Activated CD4-positive, CD25-positive, alpha-beta regulatory T cell treated with anti-CD3 and anti-CD28 coated beads, Interleukin-2, amount 50 U/mL, for 72 hours (primary cell): ENCODE measurements at places on chromosomes 5 and 9.

GRCh38 chr9:91837981-91838731, 111.9 kb downstream of the ROR2 start:
- DNase-seq = no peak

DNA sequence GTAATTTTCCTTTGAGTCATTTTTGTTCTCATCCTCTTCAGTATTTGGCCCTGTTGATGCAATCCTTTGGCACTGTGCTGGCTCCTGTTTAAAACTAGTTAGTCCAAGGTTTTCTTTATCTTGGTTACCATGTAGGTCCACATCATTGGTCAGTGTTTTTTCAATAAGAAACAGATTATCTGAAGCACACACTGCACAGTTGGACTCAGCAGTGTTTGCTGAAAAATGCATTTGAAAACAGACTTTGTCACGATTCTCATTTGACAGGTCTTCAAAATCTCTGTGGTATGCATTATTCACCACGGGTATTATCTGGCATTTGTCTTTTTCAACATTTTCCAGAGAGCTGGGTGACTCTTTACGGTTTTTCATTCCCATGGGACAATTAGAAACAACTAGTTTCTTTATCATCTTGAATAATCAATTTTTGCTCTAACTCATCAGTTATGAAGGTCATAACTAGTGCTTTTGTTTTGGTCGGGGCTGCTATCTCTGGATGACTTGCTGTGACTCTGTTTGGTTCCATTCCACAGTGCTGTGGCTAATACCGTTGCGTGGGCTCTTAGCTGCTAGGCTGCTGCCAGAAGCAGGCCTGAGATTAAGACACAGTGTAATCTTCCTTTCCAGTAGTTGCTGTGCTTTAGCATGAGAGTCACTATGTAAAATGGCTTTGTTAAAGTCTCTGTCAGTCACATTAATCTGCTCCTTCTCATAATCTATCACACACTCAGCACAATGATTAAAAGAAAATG, 36.2 kb downstream of the NUDT12 start:
- no peak for DNase-seq

DNA sequence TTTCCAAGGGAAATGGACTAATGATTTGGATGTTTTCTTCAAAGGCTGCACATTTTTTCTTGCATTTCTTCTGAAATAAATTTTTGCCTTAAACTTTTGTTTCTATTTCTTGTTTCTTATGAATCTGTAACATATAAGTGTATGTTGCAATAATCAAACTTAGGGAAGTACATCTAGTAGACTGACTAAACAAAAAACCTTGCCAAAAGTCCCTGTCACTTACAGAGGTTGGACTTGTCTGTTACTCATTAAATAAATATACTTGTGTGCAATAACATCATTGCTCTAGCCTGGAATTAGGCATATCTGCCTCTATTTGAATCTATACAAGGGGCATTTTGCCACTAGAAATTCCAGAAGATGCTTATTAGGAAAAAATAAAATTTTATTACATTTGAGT, 56.6 kb downstream of the C6 start:
- DNase-seq = no peak

- no peak for DNase-seq
Observed at GRCh38 chr9:98997604-98998003, 53.9 kb downstream of the COL15A1 start.

DNA sequence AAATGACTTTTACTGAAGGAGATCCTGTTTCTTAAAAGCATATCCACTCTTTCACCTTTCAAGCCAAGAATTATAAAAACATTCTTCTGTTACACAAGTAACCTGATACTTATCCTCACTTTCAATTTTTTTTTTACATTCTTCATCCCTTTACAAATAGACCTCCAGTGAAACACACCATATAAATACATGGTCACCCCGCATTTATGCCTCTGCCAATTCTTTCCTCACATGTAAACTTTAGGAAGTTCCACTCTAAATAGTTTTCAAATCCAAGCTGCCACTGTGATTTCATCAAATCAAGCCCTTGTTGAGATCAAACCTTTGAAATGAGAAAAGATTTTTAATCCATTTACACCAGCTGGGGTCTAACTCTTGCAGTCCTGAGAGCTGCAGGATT, 40.0 kb downstream of the GAS1 start:
- DNase-seq = no peak

DNA sequence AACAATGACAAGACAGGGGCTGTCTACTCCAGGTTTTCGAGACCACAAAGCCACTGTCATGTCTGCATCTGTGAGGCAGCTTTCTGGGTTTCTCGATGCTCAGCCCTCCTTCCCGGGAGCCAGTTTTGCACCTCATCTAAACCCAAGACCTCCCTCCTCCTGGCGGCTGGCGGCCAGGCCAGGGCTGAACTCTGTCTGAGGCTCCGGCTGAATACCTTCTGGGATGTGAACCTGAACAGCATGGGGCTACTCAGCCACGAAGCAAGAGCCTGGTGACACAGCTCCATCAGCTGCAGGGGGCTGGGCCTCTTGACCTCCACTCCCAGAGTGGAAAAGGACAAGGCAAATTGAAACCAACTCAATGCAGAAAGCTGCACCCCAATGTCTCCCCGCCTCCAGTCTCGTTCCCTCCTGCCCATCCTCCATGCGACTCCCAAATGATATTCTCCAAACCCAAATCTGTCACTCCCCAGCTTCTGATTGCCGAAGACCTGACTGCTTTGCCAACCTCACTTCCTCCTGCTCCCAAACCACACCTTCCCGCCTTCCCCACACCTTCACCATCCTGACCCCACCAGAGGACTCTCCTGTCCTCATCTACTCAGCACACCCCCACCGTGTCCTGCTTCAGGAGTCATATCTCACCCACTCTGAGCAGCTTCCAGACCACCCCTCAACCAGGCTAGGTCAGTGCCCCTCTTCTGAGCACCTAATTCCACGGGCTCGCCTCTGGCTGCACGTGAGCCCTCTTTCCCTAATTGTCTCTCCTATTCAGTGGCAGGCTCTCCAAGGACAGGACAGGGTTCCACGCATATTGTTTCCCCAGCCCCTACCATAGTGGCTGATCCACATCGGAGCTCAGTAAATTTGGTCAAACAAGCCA, 4.5 kb downstream of the ANKS6 start:
- DNase-seq = no peak

DNA sequence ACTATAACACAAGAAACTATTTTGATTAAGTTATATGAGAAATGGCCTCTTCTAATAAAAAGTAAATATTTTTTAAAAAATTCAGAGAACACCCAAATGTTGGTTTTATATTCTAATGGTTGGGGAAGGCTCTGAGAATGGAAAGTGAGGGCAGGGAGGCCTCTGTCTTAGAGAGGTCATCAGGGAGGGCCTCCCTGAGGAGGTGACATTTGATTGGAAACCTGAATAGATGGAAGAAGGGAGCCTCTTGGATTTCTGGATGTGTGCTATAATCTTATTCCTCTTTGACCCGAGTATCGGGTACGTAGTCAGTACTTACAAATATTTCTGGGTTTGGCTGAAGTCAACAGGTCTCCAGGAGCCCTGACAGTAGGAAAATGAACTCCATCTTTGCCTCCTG, 26.1 kb upstream of the GRPEL2 start:
- DNase-seq = no peak

- DNase-seq = no peak
Observed at GRCh38 chr5:14125262-14125661, 17.9 kb upstream of the TRIO start.

DNA sequence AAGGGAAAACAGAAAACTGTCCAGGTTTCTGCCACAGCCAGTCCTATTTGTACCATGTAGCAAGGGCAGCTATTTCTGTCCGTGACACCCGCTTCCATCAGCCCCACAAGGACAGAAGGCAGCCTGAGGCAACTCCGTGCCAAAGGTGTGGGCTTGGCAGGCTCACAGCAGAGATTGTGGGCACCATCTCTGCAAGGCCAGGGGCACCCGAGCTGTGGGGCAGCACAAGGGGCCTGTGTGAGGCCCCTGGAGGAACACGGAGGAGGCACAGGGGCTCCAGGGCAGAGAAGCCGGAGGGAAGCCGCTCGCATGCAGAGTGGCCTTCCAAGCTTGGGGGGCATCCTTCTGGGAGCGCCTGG, 43.5 kb downstream of the COL23A1 start:
- no peak for DNase-seq

- DNase-seq = no peak
Observed at GRCh38 chr5:13427827-13428557, 516.5 kb downstream of the DNAH5 start.
